ENCODE measurements at places on chromosomes 6 and 20. TPM values are rescaled to one million over a fixed set of nuclear protein-coding genes. Genes with fewer than 3 reads are reported as not detected.

- DNase-seq: no peak
These were observed 1.4 kb upstream of the INSM1 start for GRCh38 chr20:20366551-20366875.

DNA sequence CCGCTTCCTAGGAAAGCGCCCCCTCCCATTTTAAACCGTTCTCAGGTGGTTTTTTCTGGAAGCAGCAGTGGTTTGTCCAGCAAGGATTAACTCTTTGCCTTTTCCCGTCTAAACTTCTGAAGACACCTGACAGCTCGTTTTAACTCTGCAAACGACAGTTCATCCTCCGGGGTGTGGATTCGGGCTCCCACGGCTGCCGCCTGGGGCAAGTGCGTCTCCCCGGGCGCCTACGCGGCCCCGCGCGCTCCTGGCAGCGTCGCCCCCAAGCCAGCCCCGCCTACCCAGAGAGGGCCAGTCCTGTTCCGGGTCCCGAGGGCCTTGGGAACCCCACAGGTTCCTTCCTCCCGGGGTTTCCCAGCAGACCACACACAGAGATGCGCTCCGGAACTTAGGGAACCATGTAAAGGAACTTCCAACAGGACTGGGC lies 54.4 kb downstream of the PRR18 start:
- DNase-seq: no peak

- DNase-seq: no peak
These were observed 13.6 kb upstream of the CEP85L start for GRCh38 chr6:118665011-118665410.

DNA sequence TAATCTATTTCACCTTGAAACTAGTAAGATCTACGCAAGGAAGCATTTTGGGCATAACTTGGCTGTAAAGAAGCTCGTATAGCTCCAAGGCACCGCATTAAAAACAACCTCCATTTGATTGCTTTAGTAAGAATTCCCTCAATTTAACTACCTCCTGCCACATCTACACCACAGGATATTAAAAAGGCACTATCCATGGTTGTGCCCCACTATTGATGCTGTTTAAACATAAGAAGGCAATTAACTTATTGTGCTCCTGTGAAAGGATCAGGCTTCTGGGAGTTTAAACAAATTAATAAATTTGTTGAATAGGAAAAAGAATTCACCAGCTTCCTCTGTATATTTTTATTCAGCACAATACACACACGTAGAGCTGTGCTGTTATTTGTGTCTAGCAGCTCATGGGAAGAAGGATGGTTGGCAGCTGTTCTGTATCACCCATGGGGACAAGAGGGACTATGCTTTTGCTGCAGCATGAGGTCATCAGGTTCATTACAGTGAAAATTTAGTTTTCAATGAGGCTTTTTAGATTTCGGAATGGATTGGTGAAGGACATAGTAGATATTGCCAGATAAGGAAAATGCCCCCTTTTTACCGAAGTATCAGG lies 513.3 kb downstream of the HAO1 start:
- no peak for DNase-seq

DNA sequence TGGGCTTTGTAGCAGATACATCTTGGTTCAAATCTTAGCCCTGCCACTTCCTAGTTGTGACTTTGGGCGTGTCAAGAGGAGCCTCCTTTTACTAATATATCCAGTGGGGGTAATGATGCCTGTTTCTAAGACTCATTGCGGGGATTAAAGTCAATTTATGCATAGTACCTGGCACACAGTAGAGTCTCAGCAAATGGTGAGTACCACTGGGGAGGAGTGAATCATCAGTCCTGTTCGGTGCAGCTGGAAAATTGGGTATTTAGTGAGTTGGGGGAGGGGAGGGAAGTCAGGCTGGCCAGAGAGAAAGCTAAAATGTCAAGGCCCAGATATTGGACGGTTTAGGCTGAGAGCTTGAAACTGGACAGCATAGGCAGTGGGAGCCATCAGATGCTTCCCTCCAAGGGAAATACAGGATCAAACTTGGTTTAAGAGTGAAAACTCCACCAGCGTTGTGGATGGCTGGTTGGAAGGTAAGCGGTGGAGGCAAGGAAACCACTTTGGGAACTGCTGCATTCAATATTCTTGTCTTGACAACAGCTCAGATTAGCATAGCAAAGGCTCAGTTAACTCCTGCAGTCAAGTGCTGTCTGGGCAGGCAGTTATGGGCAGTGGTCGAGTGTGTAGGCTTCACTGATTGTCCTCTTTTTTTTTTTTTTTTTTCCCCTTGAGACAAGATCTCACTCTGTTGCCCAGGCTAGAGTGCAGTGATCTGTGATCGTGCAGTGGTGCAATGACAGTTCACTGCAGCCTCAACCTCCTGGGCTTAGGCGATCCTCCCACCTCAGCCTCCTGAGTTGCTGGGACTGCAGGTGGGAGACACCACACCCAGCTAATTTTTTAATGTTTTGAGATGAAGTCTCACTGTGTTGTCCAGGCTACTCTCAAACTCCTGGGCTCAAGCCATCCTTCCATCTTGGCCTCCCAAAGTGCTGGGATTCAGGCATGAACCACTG lies 12.9 kb downstream of the PPP1R16B start:
- no peak for DNase-seq

DNA sequence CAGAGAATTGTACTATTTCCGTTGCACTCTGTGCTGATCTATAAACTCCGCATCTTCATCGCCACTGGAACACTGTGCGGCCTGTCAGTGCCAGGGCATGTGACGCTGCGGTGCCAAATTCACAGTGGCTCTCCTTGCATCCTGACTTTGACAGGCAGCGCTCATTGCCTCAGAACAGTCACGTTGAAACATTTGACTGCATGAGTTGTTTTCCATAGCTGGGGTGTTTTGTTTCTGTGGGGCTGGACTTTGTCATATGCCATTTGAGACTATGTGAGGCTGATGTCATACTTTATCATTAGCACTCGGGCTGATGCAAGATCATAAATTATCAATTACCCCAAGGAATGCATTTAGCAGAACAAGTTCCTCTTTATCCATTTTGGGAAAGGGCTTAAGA lies 32.7 kb downstream of the CFAP61 start:
- DNase-seq: no peak

DNA sequence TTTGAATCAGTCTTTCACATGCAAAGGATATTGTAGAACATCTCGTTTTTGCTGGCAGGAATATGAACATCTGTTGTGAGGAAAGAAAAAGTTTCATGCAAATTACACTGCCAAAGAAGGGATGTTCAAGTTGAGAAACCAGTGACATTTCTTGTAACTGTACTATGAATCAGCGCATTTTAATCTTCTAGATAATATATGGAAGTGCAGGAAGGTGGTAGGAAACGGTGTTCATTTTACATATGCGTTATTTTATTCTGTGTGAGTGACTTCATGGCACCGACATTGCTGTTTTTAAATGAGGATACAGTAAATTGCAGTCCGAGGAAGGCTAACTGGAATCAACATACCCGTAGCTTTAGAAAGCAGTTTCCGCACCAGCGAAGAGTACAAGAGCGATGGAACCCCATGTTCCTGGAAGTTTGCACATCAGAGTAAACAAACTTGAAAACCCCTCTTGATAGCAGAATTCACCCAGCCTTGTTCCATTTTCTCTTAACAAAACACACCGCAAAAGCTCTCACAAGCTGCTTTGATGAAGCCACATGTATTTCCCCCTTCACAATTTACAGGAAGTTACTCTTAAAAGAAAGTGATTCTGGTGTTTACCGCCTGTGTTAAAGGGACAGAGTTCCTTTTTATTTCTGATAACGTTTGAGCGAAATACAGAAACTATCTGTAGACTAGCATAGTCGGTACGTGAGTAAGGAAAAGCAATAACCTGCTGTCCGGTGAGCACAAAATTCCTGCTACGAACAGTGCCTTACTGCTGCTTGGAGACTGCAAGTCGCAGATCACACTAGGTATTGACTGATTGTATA lies 11.5 kb downstream of the PRDM1 start:
- no peak for DNase-seq

DNA sequence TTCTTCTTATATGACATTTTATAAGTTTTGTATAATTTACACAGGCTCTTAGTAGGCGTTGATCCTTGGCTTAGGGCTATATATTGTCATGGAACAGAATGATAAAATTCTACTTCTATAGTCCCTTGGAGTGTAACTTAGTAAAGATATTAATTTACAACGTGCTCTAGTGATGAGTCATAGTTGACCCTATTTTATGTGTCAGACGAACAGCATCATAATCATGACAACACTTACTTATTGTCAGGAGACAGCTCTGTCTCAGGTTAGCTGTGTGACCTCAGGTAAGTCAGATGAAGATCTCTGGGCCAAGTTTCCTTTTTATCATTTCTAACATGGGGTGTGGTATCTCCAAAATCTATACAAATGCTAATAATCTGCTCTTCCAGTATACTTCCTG lies 473.5 kb downstream of the UTRN start:
- DNase-seq: no peak

DNA sequence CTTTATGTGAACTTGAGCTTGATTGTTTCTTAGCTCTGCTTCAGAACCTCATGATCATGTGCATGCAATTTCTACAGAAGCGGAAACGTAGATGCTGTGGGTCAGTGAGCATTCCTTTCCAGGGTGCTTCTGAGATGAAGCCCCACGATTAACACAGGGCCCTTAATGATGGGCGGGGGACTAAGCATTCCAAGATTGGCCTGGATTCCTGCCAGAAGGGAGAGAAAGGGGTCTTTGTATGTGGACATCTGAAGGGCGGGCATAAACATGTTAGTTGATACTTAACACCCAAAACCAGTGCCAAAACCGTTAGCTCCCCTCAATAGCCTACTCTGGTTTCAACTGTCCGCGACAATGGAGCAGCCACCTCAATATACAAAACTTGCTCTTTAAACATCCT lies 46.9 kb upstream of the POU3F2 start:
- no peak for DNase-seq

DNA sequence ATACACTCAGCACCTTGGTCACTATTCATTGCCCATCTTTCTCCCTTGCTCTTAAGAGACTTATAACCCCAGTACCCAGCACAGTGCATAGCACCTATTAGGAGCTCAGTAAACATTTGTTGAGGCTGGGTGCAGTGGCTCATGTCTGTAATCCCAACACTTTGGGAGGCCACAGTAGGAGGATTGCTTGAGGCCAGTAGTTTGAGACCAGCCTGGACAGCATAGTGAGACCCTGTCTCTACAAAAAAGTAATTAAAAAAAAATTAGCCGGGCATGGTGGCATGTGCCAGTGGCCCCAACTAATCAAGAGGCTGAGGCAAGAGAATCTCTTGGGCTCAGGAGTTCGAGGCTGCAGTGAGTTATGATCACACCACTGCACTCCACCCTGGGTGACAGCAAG lies 8.2 kb upstream of the EIF2S2 start:
- DNase-seq: no peak

GRCh38 chr6:140774080-140774505 lies 1358.6 kb upstream of the GJE1 start:
- no peak for DNase-seq

The HLA-DRB5 gene
- total RNA-seq: not detected

The RIPOR2 gene
- 16.1 TPM for total RNA-seq

The ASIP gene
- total RNA-seq: not detected

The ADGRF5 gene
- total RNA-seq: 32.4 TPM

All from tibial nerve (tissue), 4 donors.